ENCODE measurements at places on chromosomes 12 and 14.

GRCh38 chr14:29054119-29054518 is 287.5 kb downstream of the FOXG1 start:
- DNase-seq, result no peak

DNA sequence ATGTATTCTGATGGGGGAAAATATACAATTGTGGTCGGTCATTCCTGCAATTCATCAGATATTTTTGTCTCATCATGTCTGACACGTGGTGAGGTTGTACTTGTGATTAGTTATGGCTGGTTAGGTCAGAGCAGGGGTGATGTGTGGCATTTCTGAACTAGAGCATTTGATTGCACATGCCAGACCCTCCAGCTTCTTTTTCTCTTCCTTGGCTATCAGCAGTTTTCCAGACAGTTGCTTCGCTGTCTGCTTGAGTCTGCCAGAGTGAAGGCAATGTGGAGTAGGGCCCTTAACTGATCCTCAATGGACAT is 25.9 kb downstream of the TMEM117 start:
- no peak for DNase-seq

DNA sequence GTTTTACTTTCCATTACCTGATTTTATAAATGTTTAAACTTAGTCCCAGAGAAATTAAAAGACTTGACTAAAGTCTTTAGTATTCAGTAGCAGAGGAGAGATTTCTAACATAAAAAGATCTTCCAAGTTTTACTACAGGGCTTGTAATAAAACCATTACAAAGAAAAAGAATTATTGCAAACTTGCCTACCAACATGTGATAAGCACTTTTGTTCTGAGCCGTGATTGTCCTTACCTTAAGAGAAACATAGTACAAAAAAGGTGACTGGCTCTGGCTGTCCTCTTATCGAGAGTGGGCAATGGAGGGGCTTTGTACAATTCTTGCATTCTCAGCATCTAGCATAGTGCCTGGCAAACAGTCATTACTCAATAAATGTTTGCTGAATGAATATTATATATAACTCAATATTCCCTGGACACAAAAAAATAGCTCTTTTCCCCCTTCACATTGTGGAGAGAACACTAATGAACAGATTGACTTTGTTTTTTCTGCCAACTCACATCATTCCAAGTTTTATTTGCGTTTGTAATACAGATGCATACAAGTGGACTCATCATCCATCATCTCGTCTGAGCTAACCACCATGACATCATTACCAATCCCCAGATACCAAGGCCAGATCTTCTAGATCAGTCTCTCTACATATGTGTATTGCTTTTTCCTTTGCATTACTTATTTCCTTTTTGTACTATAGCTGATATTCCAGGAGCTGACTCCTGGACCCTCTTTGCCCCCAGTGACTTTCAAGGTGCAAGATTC is 192.8 kb upstream of the EEA1 start:
- no peak for DNase-seq

GRCh38 chr12:120474616-120474960 is 5.0 kb upstream of the SRSF9 start:
- no peak for DNase-seq

- no peak for DNase-seq
These were observed 13.4 kb upstream of the GALNT6 start for GRCh38 chr12:51404627-51405026.

DNA sequence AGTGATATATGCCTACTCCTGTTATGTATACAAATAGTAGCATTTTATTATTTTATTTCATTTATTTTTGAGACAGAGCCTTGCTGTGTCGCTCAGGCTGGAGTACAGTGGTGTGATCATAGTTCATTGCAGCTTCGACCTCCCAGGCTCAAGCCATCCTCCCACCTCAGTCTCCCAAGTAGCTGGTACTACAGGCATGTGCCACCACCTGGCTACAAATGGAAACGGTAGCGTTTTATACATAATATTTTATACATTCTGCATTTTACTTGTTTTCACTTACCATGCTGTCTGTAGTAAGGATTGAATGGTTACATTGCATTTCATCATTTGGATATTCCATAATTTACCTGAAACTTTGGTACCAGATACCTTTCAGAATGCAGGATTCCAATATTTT is 14.1 kb downstream of the C1R start:
- DNase-seq, result no peak

DNA sequence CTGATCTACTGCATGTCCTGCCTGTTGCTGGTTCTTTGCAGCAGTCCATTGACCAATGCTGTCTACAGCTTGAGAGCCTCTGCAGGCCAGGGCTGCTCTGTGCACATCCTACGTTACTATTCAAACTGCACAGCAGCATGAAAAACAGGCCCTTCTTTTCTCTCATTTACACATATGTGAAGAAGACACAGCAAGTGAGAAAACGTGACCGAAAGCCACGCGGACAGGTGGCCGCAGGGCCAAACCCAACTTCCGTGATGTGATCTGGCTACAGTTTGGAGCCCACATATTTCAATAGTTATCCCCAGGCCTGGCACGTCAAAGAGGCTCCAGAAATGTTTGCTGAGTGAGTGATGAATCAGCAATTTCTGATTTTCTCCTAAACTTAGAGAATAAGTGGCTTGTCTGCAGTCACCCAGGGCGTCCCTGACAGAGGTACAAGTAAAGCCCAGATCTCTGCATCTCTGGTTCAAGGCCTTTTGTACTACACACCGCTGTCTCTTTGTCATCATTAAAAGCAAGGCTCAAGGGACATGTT is 17.9 kb upstream of the TCL1B start:
- DNase-seq, result no peak

DNA sequence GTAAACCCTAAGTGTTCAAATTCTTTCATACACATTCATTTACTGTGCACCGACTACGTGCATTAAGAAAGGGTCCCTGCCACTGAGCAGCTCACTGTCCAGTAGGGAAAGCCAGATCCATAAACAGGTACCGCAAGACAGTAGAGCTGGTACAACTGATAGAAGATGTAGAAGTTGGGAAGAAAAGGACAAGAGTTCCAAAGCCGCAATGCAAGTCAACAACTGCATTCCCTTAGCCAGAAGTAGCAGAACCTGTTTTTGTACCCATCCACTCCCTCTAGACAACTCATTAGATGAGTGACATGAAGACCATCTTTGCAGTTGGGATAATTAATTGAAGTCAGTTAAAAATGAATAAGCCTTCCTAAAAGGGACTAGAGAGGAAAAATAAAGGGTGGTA is 1.3 kb downstream of the SENP1 start:
- DNase-seq, result no peak

GRCh38 chr12:8038659-8039114 is 6.2 kb downstream of the FOXJ2 start:
- DNase-seq, result no peak

- DNase-seq, result no peak
These were observed 10.6 kb downstream of the BMP4 start for GRCh38 chr14:53946071-53946403.

DNA sequence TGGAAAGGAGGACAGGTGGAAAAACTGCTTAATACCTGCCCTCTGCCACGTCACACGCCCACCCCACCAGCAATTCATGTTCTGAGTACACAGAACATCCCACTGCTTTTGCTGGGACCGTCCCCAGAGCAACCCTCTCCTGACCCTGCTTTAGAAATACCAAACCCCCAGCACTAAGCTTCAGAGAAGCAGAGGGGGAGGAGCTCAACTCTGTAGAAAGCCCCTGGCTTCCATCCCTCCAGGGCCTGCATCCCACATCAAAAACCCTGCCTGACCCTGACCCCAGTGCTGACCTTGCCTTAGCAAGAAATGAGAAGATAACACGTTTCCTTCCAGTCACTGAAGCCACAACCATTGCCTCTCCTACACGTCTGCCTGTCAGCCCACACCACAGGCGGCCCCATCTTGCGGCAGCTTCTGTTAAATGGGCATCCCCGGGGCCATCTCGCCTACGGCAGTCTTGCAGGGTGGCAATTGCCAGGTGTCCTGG is 19.7 kb downstream of the VDR start:
- no peak for DNase-seq

- no peak for DNase-seq
These were observed 930.5 kb upstream of the NOVA1 start for GRCh38 chr14:27528328-27528727.

DNA sequence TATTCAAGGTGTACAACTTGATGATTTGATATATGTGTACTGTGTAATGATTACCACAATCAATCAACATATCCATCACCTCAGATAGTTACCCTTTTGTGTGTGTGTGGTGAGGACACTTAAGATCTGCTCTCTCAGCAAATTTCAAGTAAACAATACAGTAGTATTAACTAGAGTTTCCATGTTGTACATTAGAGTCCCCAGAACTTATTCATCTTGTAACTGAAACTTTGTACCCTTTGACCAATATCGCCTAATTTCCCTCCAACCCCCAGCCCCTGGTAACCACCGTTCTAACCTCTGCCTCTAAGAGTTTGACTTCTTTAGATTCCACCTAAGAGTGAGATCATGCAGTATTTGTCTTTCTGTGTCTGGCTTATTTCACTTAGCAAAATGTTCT is 12.1 kb downstream of the ADCK1 start:
- DNase-seq, result no peak

GRCh38 chr12:66262737-66263136 is 39.6 kb upstream of the HELB start:
- no peak for DNase-seq

GRCh38 chr12:68011882-68012207 is 22.6 kb downstream of the IFNG-AS1 start:
- DNase-seq, result no peak

DNA sequence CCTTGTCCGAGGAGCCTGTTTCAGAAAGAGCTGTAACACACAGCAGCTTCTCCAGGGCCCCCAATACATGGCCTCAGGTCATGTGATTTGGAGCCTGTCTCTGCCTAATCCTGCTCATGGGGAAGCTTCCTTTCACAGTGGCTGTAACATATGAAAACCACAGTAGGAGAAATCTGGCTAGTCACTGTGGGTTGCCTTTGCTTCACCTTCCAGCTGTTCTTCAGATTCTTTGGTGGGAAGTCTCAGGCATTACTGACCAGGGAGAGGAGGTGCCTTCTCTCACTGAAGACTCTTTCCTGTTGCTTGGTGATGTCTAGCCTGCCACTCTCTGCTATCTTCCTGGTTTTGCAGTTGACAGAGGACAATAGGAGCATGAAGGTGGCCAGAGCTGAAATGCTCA is 350.6 kb downstream of the DPF3 start:
- DNase-seq, result no peak

GRCh38 chr12:76470028-76470939 is 89.3 kb downstream of the OSBPL8 start:
- DNase-seq, result no peak

DNA sequence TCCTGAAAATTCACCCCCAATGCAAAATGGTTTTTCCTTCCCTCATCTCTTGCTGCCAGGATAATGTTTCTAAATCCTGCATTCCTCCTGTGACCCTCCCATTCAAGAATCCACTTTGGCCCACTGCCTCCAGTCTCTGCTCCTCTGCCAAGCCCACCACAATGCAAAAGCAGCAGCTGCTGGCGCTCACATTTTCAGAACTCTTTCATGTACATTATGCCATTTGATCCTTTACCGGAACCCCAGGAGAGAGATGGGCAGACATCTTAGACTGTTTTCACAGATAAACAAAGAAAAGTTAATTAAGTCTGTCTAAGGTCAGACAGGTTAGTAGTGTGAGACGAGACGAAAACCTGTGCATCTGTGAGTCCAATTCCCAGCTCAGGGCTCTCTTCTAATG is 12.9 kb downstream of the LRIG3 start:
- DNase-seq, result no peak
